ENCODE measurements at places on chromosomes 11 and 22.

DNA sequence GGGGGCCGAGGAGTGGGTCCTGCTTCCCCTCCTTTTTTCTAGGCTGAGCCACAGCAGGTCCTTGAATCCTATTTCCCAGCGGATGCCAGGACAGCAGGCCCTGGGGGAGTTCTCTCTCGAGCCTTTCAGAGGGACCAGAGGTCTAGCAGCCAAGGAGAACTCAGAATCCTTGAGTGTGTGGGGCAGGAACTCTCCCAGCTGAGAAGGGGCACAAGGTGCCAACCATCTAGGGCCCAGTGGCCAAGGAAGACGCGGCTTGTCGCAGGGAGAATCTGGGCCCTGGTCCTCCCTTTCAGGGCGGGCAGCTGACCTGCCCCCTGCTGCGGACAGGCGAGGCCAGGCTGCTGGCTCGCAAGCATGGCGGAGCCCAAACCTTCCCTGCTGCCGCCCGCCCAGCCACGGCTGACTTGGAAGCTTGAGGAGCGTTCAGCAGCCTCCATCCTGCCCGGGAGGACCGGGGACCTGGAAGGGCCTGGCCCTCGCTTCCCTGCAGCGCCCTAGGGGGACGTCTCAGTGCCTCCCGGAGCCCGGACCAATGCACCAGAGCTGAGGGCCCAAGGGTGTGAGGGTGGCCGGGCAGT, 972 bp upstream of the TSSC4 start:
- no peak for DNase-seq

DNA sequence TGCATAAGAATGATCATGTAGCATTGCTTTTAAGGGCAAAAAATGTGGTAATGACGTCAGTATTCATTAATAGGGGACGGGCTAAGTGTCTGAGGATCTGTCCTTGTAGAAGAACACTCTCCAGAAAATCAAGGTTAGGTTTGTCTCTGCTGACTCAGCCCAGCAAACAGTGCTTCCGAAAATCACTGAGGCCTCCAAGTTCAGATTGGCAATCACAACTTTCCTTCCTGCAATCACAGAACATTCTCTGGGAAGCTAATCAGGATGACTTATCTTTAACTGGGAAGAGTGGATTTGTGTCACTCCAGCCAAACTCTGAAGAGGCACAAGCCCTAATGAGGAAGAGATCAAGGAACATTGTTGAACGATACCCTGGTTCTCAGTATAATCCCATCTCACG, 123.2 kb upstream of the LDLRAD3 start:
- DNase-seq: no peak

DNA sequence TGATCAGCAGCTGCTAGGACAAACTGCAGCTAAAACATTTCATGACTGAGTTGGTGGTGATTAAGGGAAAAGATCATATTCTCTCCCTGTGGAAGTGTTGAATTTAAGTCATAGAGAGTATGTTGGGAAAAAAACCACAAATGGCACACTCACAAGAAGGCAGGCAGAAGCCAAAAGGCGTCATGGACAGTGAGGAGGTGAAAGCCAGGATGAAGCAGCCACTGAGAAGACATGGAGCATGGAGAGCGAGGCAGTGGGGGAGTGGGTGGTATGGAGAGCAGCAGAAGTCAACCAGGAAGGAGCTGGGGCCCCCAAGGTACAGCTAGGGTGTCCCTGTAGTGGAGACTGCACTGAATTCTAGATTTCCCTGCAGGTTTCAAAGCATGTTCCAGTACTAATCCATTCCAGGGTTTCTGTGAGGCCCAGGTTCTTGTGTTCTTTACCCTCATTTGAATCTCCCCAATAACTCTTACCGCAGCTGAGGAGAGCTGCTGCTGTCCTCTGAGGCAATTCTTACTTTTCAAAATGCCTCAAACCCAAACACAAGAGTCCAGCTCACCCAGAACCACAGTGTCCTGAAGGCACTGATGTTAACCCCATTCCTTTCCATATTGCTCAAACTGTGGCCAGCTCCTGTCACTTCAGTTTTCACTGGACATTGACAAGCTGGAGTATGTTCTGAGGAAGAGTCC, 191.8 kb upstream of the E2F8 start:
- peak; percentile 96 for DNase-seq

- DNase-seq: no peak
Observed at GRCh38 chr11:46642627-46643335, 25.4 kb downstream of the ATG13 start.

GRCh38 chr11:13883042-13883441, 79.5 kb upstream of the SPON1 start:
- DNase-seq: no peak
